ENCODE measurements at places on chromosomes 13 and 19.

DNA sequence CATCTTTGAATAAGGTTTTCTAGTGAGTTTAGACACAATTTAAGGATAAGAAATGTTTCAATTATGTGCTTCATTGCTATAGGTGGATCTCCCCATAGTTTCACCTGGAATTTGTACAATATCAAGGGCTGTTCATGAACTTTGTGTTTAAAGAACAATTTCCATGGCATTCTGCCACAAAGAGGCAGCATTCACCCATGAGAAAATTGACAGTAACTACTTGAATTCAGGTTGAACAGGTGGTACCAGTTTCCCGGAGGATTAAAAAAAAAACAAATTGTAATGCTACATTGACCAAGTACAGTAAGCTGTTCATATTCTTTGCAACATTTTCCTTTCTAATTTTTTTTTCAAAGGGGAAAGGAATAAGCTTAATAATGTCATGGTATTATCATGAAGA is 9.1 kb downstream of the SLITRK5 start:
- no peak for DNase-seq

GRCh38 chr13:106103779-106104178 is 431.7 kb downstream of the EFNB2 start:
- DNase-seq: peak; percentile 87

- peak; percentile 76 for DNase-seq
These were observed 230.2 kb downstream of the TDRD3 start for GRCh38 chr13:60627071-60627686.

- no peak for DNase-seq
These were observed 75.7 kb downstream of the ZNF100 start for GRCh38 chr19:21691661-21692060.

DNA sequence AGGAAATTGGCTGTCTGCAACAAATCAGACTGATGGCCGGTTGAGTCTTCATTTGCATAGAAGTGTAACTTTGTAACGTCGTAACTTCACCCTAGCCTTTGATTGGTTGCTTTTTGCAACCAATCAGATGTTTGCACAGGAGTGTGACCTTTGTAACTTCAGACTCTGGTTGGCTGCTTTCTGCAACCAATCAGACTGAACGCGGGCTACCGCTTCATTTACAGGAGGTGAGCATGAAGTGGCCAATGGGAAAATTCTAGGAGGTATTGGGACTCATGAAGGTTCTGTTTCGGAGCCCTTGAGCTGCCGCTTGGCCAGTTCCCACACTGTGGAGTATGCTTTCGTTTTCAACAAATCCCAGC is 441 bp upstream of the ZNF559 start:
- DNase-seq: peak; percentile 85

DNA sequence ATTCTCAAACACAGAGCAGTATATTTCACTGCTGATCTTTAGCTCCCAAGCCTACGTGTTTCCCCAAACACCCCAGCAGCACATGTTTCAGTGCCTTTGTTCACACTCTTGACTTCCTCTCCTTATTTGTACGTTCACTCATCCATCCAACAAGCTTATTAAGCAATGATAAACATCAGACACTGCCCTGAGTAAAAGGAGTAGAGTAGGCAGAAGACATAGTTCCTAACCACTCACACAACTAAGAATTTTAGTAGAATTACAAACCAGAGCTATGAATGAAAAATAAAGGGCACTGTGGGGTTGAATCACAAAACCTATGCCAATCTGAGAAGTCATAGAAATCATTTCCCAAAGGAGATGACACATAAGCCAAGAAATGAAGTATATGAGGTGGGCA is 213.5 kb downstream of the DIAPH3 start:
- DNase-seq: peak; percentile 25

DNA sequence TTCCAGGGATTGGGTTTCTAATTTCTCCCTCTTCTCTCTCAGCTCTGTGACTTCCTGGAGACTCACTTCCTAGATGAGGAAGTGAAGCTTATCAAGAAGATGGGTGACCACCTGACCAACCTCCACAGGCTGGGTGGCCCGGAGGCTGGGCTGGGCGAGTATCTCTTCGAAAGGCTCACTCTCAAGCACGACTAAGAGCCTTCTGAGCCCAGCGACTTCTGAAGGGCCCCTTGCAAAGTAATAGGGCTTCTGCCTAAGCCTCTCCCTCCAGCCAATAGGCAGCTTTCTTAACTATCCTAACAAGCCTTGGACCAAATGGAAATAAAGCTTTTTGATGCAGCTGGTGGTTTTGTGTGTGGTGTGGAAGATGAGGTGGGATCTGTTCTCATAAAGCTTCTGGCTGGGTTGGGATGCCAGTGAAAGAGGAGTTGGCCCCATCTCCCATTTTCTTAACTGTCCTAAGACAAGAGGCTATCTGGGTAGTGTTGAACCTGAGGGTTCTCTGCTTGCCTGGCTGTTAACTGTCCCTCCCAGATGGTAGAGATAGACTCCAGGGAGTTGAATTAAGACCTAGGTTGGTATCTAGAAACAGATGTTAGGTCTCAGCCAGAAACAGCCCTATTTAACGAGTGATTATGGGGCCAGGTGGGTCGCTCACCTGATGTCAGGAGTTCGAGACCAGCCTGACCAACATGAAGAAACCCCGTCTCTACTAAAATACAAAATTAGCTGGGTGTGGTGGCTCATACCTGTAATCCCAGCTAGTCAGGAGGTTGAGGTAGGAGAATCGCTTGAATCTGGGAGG is 1.6 kb downstream of the FTL start:
- no peak for DNase-seq

DNA sequence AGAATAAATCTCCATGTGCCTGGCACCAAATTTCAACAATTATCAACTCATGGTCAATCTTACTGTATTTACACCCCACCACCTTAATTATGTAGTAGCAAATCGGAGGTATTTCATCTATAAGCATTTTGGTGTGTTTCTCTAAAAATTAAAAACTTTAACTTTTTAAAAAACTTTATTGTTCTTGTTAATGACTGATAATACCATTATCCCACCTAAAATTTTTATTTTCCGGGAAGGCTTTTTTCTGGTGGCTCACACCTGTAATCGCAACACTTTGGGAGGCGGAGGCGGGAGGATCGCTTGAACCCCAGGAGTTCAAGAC is 453 bp upstream of the PDCD2L start:
- DNase-seq: no peak

DNA sequence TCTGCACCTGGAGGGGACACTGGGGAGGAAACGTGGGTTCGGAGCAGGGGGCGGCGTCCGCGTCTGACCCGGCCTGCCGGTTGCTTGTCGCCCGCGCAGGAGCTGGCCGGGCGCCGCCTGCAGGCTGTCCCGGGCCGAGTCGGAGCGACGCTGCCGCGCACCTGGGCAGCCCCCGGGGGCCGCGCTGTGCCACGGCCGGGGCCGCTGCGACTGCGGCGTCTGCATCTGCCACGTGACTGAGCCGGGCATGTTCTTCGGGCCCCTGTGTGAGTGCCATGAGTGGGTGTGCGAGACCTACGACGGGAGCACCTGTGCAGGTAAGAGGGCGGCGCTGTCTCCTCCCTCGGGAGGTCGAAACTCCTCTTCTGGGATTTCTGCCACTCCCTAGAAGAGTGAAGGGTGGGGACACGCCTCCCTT is 1.3 kb downstream of the ITGBL1 start:
- DNase-seq: peak; percentile 21

DNA sequence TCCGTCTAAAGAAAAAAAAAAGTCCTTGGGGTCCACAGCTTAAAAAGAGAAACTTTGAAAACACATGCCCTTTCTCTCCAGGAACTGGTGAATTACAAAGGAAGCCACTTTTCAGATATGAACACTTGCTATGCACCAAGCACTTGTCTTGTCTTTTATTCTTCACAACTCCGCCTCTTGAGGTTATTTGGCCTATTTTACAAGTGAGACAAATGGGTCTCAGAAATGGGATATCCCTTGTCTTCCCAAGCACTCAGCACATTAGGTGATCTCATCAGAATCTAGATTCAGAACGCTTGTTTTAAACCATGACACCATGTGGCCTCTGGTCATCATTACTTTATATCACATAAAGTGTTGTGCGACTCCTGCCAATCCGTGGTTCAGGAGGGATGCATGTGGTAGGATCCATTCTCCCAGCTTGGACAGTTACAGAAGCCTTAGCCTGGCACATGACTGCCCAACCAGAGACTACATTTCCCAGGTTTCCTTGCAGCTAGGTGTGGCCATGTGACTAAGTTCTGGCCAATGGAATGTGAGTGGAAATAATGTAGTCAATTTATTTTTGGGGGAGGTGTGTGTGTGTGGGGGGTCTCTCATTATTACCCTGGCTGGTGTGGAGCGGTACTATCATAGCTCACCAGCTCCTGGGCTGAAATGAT is 13.9 kb downstream of the TSKS start:
- DNase-seq: peak; percentile 29

DNA sequence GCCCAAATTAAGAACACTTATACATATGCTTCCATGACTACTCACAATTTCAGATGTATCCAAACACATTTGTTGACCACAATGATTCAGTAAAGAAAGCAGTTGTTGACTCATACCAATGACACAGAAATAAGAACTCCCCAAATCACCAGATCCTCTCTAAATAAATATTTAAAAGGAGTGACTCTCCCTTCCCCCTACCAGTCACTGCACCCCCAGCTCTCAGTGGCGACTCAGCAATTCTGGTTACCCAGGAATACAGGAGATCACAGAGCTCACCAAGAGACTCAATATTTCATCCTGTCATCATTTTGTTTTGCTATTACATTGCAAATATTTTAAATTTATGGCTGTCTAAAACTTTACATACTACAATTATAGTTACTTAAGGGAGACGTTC is 131.5 kb downstream of the RGCC start:
- DNase-seq: peak; percentile 68

DNA sequence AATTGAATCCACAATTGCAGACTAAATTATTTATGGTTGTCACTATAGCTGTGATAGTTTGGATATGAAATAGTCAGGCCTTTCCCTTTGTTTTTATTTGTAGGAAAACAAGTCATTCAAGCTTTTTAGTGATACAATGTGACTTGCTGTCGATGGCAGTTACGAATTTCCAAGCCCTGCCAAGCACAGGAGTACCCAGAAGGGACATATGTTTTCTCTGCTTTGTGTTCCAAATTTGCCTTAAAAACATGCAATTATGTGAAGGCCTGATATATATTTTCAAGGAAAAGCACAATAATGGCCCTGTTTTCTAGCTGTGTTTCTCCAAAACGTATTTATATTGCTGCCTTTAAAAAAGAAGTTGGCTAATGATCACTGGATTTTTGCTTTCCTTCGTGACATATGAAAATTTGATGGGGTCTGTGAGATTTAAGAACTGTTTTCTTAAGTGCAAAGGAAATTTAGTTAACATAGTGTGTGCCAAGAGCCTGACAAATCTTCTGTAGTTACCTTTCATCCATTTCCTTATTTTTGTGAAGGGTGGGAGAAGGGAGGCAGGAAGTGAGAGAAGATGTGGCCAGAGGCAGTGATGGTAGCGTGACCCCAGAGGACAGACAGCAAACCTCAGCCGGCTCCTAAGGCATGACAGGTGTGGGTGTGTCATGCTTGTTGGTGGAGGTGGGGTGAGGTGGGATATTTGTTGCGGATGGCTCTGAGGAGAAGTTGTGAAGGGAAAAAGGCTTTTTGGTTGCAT is 79.6 kb downstream of the TEX26 start:
- DNase-seq: no peak

DNA sequence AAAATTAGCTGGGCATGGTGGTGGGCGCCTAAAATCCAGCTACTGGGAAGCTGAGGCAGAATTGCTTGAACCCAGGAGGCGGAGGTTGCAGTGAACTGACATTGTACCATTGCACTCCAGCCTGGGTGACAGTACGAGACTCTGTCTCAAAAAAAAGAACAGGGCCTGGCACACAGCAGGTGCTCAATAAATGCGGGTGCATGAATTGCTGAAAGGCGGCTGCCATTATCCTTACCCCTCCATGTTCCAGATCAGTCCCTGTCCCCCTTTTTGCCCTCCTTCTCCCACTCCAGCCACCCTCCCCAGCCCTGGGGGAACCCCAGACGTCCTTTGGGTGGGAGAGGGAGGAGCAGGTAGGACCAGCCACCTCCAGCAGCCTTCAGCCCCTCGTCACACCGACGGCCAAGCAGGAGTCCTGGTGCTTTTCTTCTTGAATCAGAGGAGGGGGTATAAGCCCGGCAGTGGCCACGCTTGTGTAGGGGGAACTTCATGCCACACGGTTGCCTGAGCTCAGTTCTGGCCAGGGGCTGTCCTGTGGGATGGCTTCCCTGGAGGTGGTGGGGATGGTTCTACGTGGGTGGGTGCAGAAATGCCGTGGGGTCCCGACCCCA is 20.4 kb upstream of the NFIC start:
- DNase-seq: no peak

DNA sequence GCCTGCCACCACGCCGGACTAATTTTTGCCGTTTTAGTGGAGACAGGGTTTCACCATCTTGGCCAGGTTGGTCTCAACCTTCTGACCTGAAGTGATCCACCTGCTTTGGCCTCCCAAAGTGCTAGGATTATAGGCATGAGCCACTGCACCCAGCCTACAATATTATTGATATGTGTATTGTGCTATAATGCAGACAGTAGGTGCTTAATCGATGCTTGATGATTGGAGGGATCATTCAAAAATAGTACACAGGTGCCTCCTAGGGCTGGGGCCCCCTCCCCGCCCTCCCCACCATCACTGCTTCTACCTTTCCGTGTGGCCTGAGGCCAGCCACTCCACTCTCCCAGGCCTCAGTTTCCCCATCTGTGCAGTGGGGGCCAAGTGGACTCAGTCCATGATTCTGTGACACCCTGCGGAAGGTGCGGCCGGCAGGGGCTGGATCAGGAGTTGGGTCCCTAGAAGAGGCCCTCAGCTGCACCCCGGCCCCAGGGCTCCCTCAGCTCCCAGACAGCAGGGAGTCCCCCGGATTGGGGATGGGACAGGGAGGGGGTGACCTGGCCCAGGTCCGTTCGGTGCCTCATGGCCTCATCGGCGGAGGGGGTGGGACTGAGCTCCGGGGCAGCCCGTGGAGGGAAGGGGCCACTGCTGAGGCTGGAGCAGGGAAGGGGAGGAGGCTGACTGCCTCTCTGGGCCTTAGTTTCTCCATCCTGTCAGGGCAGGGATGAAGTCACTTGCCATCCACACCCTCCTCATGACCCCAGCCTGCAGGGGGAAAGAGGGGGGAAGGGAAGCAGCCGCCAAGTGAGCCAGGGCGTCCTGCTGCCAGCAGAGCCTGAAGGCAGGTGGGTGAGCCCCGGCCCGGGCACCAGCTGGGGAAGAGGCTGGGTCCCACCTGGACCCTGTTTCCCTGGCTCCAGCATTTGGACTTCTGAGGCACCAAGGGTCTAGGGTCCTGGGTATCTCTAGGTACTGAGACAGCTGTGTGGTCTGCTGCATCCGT is 1.2 kb downstream of the ADAMTSL5 start:
- no peak for DNase-seq

DNA sequence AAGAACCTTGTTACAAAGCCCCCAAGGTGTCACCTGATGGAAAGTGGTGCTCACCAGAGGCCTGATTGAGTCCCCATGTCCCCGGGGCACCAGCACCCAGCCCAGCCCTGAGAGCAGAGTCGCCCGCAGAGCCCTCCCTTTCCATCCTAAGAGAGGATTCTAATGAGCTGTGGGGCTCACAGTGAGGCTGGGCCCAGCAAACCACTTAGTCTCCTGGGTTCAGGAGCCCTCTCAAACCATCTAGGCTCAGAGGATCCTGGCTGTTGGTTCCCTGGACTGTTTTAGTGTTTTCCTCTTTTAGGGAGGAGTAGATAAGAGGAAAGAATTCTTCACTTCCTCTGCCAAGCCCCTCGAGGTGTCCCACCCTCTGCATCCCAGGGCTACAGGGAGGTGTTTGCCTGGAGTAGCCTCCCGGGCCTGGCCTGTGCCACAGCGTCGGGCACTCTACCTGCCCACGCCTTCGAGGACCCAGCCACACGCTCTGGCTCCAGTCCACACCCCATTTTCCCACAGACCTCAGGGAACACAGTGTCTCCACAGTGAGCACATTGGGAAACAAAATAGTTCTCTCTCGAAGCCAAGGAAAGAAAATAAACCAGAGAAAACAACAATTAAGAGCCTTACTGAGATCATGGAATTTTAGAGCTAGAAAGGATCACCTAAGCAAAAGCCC is 34.4 kb downstream of the DHRS12 start:
- peak; percentile 25 for DNase-seq
